Activated naive CD4-positive, alpha-beta T cell treated with anti-CD3 and anti-CD28 coated beads, Interleukin-2, amount 50 U/mL, for 72 hours (primary cell): ENCODE measurements at places on chromosomes 4 and X. TPM values are rescaled to one million over a fixed set of nuclear protein-coding genes. Genes with fewer than 3 reads are reported as not detected.

DNA sequence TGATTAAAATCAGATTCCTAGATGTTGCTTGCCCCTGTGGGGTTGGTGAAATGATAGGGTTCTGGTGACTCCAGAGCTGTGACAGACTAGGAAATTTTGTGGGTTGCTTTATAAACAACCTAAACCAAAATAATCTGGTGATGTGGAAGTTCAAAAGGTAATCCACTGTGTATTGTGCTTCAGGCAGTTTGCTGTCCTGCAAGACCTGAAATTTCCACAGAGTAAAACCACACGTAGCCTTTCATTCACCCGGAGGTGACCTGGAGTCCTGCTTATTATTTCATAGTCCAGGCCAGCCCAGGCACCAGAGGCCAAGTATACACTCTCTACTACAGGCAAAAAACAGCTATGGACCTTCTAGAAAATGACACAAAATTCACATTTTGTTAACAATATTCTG, 114.6 kb upstream of the CBR4 start:
- no peak for DNase-seq

The TMEM271 gene
- not detected for total RNA-seq

The APLN gene
- 2.0 TPM for total RNA-seq

- DNase-seq: no peak
Measured at GRCh38 chr4:81498046-81498445, 26.3 kb upstream of the RASGEF1B start.
